Caudate nucleus (tissue), 63 donors: ENCODE measurements at places on chromosomes 16 and 17.

- DNase-seq = no peak
Measured at GRCh38 chr17:79138826-79139225, 64.2 kb downstream of the ENGASE start.

DNA sequence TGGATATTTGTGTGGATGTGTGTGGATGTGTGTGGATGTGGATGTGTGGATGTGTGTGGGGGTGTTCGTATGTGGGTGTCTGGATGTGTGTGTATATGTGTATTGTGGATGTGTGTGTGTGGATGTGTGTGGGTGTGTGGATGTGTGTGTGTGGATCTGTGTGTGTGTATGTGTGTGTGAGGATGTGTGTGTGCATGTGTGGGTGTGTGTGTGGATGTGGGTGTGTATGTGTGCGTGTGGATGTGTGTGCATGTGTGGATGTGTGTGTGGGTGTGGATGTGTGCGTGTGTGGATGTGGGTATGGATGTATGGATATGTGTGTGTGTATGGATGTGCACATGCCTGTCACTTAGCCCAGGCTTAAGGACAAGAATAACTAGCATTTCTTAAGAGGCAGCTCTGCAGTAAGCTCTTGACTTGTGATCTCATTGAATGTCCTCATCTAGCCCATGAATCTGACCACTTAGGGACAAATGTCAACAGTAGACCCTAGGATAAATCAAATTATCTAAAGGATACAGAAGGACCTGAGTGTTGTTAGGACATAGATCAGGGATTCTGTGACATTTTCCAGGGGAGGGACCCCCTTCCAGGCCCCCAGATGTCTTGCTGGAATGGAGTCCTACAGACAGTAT, 83.5 kb downstream of the BMERB1 start:
- no peak for DNase-seq

- no peak for DNase-seq
Measured at GRCh38 chr17:79150035-79150733, 75.6 kb downstream of the ENGASE start.

- no peak for DNase-seq
Measured at GRCh38 chr16:48583075-48584065, 26.6 kb downstream of the N4BP1 start.

GRCh38 chr17:31389657-31390381, 1.7 kb upstream of the RAB11FIP4 start:
- no peak for DNase-seq

DNA sequence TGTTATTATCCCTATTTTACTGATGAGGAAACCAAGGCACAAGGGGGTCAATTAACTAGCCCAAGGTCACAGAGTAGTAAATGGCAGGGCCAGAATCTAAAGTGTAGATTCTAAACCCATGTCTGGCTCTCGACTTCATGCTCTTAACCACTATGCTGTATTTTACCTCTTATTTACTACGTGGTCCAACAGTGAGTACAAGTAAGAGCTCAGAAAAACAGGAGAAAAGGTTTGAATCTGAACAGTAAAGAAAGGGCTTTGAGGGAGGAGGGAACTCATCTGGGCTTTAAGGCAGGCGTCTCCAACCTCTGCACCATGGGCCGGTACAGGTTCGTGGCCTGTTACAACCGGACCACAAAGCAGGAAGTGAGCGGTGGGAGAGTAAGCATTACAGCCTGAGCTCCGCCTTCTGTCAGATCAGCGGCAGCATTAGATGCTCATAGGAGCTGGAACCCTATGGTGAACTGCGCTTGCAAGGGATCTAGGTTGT, 62.9 kb downstream of the SMURF2 start:
- DNase-seq = no peak

DNA sequence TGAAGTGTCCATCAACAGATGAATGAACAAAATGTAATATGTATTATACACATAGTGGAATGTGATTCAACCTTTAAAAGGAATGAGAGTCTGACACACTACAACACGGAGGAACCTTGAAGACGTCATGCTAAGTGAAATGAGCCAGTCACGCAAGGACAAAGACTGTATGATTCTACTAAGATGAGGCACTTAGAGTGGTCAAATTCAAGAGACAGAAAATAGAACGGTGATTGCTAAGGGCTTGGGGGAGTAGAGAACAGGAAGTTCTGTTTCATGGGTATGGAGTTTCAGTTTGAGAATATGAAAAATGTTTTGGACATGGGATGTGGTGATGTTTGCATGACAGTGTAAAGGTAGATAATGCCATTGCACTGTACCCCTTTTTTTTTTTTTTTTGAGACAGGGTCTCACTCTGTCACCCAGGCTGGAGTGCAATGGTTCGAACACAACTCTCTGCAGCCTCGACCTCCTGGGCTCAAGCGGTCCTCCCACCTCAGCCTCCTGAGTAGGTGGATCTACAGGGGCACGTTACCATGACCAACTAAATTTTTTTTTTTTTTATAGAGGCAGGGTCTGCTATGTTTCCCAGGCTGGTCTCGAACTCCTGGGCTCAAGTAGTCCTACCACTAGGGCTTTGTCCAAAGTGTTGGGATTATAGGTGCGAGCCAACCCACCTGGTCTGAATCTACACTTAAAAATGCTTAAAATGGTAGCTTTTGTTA, 2.9 kb upstream of the CCDC102A start:
- no peak for DNase-seq

GRCh38 chr16:15949210-15950160, at the start of gene ABCC1:
ABCC1 (plus strand) TSS chr16:15949616; CDS start chr16:15949752, 136 bp downstream.
- DNase-seq = no peak

GRCh38 chr17:60372790-60373483, 19.0 kb downstream of the USP32 start:
- DNase-seq = no peak

DNA sequence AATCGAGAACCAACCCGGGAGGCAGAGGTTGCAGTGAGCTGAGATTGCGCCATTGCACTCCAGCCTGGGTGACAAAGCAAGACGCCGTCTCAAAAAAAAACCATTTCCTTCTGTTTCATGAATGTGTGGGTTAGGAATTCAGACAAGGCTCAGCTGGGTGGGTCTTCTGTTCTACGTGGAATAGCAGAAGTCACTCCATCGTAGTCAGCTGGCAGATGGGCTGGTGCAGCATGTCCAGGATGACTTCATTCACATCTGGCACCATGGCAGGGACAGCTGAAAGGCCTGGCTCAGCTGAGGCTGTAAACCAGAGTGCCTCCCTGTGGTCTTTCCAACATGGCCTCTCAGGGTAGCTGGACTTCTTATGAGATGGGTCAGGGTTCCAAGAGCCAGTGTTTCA, 89.0 kb downstream of the C17orf67 start:
- no peak for DNase-seq

GRCh38 chr16:51163894-51164566, 13.0 kb upstream of the SALL1 start:
- no peak for DNase-seq

DNA sequence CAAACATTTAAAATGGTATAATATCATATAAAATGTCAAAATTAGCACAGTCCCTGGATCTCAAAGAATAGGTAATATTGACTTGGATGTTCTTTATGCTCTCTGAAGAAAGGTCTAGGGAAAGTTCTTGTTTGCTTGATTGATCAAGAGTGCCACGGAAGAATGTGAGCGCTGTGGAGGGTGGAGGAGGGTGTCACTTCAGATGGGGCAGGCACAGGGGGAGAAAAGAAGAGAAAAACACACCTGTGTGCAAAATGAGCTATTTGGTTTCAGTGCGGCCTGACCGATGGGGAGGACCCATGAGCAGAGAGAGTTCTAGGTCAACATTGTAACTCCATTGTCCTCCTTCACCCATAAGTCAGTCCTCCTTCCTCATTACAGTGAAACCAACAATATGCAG, 8.8 kb upstream of the VPS4A start:
- DNase-seq = no peak
